ENCODE measurements at places on chromosomes 1 and 21. TPM values are rescaled to one million over a fixed set of nuclear protein-coding genes. Genes with fewer than 3 reads are reported as not detected.

DNA sequence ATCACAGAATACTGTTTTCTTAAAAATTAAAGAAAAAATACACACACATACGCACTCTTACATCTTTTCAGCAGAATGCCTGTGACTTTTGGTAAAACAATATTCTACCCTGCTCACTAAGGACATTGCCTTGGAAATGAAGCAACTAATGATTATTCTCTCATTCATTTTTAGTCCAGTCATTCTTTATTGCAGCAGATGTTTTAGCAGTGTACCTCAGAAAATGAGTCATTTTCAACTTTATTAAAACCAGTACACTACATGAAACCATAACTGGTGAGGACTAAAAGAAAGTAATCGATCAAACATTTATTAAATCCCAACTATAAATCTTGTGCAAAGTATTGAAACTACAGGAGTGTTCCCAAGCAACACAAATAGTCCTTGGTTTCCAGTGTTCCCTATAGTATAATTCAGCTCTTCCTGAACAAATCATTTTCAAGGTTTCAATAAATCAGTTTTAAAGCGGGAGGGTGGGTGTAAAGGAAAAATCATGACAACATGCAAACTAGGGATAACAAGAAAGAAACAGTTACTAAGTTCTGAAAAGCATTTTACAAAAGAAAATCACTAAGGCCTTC, 114.2 kb downstream of the ADGRL4 start:
- no peaks in the 10 kb centered on the region for H3K4me1 ChIP-seq
- H3K36me3 ChIP-seq: no peaks in the 10 kb centered on the region
- H3K27ac ChIP-seq: no peak overlapping the region
- no peak overlapping the region for H3K4me3 ChIP-seq
- no peak for DNase-seq

- H3K4me3 ChIP-seq: no peak overlapping the region
- no peak for DNase-seq
- H3K27ac ChIP-seq: no peak overlapping the region
- peaks cover 29% of the 10 kb centered on the region for H3K36me3 ChIP-seq
- no peaks in the 10 kb centered on the region for H3K27me3 ChIP-seq
- peaks cover 12% of the 10 kb centered on the region for H3K4me1 ChIP-seq
Observed at GRCh38 chr1:160211046-160211790, 6.0 kb downstream of the PEA15 start.

- no peaks in the 10 kb centered on the region for H3K36me3 ChIP-seq
- no peaks in the 10 kb centered on the region for H3K27me3 ChIP-seq
- DNase-seq: no peak
Observed at GRCh38 chr1:93763704-93764365, 82.2 kb upstream of the BCAR3 start.

PADI3 gene
- total RNA-seq: not detected

DNA sequence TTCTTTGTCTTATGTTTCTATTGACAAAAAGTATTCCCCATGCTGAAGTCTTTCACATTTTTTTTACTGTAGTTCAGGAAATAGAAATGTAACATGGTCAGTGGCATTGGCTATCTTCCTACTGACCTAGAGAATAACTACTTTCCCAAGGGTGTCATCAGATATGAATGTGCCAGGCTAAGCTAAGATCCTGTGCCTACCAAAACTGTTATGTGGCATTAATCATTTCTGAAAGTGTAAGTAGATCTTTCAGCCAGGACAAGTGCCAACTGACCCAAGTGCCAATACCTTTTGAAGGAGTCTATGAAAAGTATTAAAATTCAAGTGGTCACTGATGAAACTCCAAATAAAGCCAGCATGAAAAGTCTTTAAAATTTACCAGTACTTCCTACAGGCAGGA, 165.3 kb downstream of the TNFSF18 start:
- H3K4me1 ChIP-seq: peaks cover 13% of the 10 kb centered on the region
- no peaks in the 10 kb centered on the region for H3K27me3 ChIP-seq
- no peak overlapping the region for H3K4me3 ChIP-seq
- no peak overlapping the region for H3K27ac ChIP-seq
- DNase-seq: no peak
- no peaks in the 10 kb centered on the region for H3K36me3 ChIP-seq

RIPPLY3 gene
- total RNA-seq: not detected

- H3K27ac ChIP-seq: peak overlapping the region; percentile 96
- peaks cover 22% of the 10 kb centered on the region for H3K4me1 ChIP-seq
- no peaks in the 10 kb centered on the region for H3K36me3 ChIP-seq
- no peaks in the 10 kb centered on the region for H3K27me3 ChIP-seq
Observed at GRCh38 chr1:13700521-13701270, 708 bp downstream of the PRDM2 start.

DNA sequence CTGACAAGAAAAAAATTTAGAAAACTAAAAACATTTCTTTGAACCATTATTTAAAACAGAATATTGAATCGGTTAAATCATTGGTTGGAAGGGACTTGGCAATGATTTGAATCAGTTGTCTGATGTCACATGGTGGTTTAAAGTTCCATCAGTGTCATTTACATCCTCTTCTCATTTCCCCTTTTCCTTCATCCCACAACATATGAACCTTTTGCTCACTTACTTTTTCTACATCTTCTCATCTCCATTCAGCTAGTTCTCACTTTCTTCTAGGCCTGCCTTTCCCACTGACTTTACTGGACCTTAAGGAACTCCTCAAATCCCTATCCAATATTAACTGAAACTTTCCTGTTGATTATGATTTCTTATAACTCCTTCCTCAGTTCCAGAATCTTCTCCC, 58.5 kb downstream of the PHACTR4 start:
- H3K27ac ChIP-seq: peak overlapping the region; percentile 43
- peaks cover 8% of the 10 kb centered on the region for H3K4me1 ChIP-seq
- H3K36me3 ChIP-seq: no peaks in the 10 kb centered on the region

MFSD2A gene
- 23.4 TPM for total RNA-seq

DNA sequence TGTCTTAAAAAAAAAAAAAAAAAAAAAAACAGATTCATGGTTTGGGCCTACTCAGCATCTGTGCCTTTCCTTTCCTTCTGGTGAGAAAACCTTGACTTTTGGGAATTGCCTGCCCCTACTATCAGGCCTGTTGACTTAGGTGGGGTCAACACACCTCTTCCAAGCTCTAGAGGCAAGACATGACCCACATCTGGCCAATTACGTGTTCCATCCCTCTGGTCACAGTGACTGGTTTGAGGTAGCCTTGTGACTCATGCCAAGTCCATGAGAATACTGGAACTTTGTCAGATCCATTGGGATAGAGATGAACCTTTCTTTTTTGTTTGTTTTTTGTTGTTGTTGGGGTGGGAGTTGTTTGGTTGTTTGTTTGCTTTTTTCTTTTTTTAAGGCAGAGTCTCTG, 37.3 kb upstream of the KHDRBS1 start:
- H3K36me3 ChIP-seq: no peaks in the 10 kb centered on the region
- DNase-seq: no peak

SUMO3 gene
- total RNA-seq: 85.9 TPM

PSMG1 gene
- total RNA-seq: 99.3 TPM

GRCh38 chr1:175062339-175062738, 5.3 kb upstream of the TNN start:
- peaks cover 4% of the 10 kb centered on the region for H3K27me3 ChIP-seq
- no peak for DNase-seq
- no peaks in the 10 kb centered on the region for H3K36me3 ChIP-seq
- H3K4me3 ChIP-seq: no peak overlapping the region
- H3K4me1 ChIP-seq: no peaks in the 10 kb centered on the region
- no peak overlapping the region for H3K27ac ChIP-seq

- no peak for DNase-seq
- H3K27me3 ChIP-seq: no peaks in the 10 kb centered on the region
- H3K27ac ChIP-seq: no peak overlapping the region
- no peaks in the 10 kb centered on the region for H3K4me1 ChIP-seq
- no peak overlapping the region for H3K4me3 ChIP-seq
- H3K36me3 ChIP-seq: no peaks in the 10 kb centered on the region
Observed at GRCh38 chr1:46508757-46509156, 19.1 kb downstream of the DMBX1 start.

RAB7B gene
- not detected for total RNA-seq

DNA sequence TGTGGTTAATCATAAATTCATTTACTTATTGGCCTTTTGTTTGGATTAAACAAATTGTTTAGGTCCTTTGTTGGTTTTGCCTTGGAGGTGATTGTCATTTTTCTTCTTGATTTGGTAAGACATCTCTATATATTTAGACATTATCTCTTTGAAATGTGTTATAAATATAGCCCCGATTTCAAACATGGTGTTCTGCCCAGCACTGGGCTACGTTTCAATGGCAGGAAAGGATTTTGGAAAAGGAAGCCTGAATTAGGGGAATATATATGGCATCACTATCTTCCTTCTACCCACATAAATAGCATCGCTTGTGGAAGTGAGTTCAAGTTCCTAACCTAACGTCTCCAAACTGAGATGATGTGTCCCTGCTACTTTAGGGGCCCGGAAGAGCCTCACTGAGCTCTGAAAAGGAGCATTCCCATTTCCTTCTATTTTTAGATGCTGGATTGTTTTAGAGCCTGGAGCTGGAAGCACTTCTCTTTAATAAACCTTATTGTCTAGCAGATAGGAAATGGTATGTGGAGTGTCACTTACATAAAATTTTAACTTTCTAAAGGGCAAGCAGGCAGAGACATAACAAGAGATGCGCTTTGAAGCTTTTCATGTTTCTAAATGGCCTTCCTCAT, 39.4 kb downstream of the PGBD5 start:
- no peaks in the 10 kb centered on the region for H3K27me3 ChIP-seq
- no peak overlapping the region for H3K4me3 ChIP-seq

TNFRSF18 gene
- total RNA-seq: 6.3 TPM

DNA sequence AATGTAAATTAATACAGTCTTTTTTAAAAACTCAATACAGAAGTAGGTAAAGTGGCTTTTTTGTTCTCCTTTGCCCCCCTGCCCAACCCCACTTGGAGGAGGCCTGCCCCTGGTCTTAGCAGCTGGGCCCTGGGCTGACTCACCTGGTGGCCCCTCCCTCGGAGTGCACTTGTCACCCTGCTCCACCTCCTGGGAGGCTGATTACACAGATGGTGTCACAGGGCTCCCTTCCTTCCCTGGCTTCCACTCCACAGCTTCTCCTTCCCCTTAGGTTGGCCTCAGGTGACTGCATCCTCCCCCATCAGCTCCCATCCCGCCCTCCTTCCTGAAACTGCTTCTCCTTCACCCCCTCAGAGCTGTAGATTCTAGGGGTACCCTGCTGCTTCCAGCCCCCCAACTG, 11.7 kb upstream of the CAPN9 start:
- H3K4me3 ChIP-seq: no peak overlapping the region
- H3K36me3 ChIP-seq: no peaks in the 10 kb centered on the region
- H3K4me1 ChIP-seq: no peaks in the 10 kb centered on the region
- no peak overlapping the region for H3K27ac ChIP-seq
- DNase-seq: no peak
- no peaks in the 10 kb centered on the region for H3K27me3 ChIP-seq

GRCh38 chr1:61638911-61639605, 85.9 kb downstream of the TM2D1 start:
- no peak overlapping the region for H3K4me3 ChIP-seq
- 0 out of 2 replicates have a peak, but pooled peaks cover 4% of the 10 kb centered on the region for H3K4me1 ChIP-seq
- no peaks in the 10 kb centered on the region for H3K27me3 ChIP-seq
- no peak overlapping the region for H3K27ac ChIP-seq

DNA sequence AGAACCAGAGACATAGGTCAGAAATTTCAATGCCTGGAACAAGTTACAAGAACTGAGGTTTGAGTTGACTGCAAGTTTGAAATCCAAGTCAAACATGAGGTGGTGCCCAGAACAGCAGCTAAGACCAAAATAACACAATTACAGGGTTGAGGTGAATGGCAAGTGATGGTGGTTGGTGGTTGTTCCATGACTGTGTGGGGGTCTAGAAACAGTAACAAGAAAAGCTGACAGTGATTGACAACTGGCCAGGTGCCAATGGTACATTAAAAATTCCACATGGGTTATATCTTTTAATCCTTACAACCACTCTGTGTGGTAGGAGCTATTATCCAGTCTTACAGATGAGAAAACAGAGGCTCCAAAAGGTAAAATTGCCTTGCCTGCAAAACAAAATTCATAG, 32.0 kb downstream of the RIMS3 start:
- no peaks in the 10 kb centered on the region for H3K36me3 ChIP-seq
- H3K4me3 ChIP-seq: no peak overlapping the region
- H3K4me1 ChIP-seq: peaks cover 10% of the 10 kb centered on the region

AJAP1 gene
- not detected for total RNA-seq

OLFML3 gene
- not detected for total RNA-seq

DNA sequence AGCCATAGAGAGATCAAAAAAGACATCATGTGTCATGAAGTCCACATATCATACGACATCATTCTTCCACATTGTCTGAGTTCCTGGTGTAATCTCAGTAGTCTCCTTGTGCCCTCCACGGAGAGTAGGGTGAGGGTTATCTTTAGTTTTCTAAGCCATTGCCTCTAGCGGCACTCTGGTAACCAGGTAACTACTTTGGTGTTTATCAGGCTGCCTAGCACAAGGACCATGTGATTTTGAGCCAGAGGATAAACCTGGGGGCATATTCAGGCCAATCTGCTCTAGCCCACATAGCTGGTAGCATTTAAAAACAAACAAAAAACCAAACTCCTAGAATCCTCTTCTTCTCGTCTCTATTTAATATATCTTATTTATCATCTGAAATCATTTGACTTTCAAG, 147.4 kb downstream of the GDAP2 start:
- no peak for DNase-seq
- no peaks in the 10 kb centered on the region for H3K36me3 ChIP-seq
- H3K27ac ChIP-seq: no peak overlapping the region
- H3K27me3 ChIP-seq: no peaks in the 10 kb centered on the region

KCNE1 gene
- total RNA-seq: not detected

GRCh38 chr1:64823691-64824476, 79.0 kb downstream of the RAVER2 start:
- H3K4me3 ChIP-seq: no peak overlapping the region
- H3K4me1 ChIP-seq: peaks cover under 1% of the 10 kb centered on the region
- H3K27me3 ChIP-seq: no peaks in the 10 kb centered on the region
- no peak overlapping the region for H3K27ac ChIP-seq
- H3K36me3 ChIP-seq: no peaks in the 10 kb centered on the region

- no peaks in the 10 kb centered on the region for H3K36me3 ChIP-seq
- DNase-seq: no peak
- no peak overlapping the region for H3K4me3 ChIP-seq
- peaks cover 21% of the 10 kb centered on the region for H3K4me1 ChIP-seq
- no peaks in the 10 kb centered on the region for H3K27me3 ChIP-seq
Observed at GRCh38 chr1:28450561-28450960, 55.3 kb upstream of the RCC1 start.

- H3K27me3 ChIP-seq: no peaks in the 10 kb centered on the region
- H3K27ac ChIP-seq: no peak overlapping the region
- no peaks in the 10 kb centered on the region for H3K4me1 ChIP-seq
- H3K4me3 ChIP-seq: no peak overlapping the region
- DNase-seq: no peak
- H3K36me3 ChIP-seq: no peaks in the 10 kb centered on the region
Observed at GRCh38 chr21:41979751-41980369, 26.0 kb upstream of the C2CD2 start.
